ENCODE measurements at places on chromosomes 3 and 15.

DNA sequence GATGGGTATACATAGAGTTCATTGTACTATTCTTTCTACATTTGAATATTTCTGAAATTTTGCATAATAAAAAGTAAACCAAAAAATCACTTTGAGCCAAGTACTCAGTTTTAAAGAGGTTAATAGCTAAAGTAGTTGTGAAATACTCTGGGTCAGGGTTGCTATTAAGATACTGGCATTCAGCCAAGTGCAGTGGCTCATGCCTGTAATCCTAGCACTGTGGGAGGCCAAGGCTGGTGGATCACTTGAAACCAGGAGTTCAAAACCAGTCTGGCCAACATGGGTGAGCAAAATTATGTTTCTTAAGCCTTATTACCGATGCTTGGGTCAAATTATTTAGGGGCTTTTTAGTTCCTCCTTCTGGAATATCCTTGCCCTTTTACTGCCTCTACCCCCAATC, 122.0 kb upstream of the MELTF start:
- DNase-seq: no peak

DNA sequence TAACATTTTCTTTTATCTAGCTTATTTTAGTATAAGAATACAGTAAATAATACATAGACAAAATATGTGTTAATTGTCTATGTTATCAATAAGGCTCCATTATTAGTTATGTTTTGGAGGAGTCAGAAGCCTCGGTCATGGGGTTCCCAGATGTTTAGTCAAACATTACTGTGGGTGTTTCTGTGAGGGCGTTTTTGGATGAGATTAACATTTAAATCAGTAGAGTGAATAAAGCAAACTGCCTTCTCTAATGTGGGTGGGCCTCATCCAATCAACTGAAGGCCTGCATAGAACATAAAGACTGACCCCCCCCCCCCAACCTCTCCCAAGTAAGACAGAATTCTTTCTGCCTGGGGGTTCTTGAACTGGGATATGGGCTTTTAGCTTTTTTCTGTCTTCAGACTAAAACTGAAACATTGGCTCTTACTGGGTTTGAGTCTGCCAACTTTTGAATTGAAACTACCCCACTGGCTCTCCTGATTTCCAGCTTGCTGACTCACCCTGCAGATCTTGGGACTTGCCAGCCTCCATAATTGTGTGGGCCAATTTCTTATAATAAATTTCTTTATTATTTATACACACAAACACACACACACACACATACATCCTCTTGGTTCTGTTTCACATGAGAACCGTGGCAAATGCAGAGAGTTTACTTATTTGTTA, 192.0 kb downstream of the TPRG1 start:
- no peak for DNase-seq

- no peak for DNase-seq
These were observed 37.7 kb upstream of the GNB5 start for GRCh38 chr15:52228921-52229320.

GRCh38 chr3:33194303-33194702, 24.3 kb downstream of the SUSD5 start:
- DNase-seq: no peak

- DNase-seq: no peak
These were observed 995.5 kb downstream of the MCTP2 start for GRCh38 chr15:95226835-95227234.

DNA sequence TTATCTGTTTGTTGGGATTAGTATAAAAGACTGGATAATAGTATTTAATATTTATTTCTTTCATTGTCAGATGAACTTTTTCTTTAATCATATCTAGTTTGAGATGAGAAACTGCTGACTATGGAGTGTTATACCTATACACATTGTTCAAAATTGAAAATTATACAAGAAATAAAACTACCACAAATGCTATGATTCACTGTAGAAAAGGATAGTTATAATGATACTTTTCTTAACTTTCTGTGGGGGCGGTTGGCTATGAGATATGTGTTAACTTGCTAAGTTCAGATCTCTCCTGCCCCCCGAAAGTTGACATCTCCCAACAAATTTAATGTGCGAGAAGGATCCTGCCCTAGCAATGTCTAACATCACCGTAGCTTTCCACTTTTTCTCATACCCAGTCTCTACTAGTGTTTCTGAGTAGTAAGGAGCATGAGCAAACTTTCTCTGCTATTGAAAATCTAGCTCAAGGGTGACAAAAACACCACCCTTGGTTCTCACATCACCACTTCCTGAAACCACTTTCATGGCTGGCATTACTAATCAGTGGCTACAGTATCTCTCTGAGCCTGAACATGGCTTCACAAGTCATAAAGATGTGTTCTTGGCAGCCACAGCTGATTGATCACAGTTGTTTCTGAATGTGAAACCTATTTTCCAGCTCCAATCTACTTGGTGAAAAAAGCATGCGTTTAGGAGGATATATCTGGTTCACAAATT, 15.8 kb upstream of the SAMMSON start:
- DNase-seq: no peak

DNA sequence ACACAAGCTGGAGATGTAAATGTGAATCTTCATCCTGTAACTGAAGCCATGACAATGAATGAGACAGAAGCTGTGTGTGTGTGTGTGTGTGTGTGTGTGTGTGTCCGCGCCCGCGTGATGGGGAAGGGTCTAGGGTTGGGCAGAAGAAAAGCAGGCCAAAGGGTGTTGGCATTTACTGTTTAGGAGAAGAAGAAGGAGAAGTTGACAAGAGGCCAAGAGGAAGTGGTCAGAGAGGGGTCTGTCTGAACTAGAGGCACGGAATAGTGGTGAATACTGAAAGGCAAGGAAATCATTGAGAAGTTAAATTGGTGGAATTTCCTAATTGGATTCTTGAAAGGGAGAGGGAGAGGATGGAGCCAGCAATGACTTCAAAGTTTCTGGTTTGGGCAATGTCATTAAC, 5.6 kb upstream of the NCEH1 start:
- DNase-seq: no peak

DNA sequence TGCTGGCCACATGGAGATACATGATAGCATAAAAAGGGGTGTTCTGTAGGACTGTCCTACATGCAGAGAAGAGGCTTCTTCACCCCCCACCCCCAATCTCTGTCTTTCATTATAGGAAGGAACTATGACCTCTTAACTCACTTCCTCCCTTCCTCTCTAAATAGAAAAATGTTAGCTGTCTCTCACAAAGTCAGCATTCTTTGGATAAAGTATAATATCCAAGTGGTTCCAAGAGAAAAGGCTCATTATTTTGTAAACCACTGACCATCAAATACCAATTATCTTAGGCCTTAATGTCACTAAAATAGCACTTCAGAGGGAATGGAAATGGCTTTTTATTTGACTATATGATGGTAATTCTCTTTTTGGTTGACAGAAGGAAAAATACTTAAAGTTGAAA, 95.3 kb upstream of the SLC2A2 start:
- no peak for DNase-seq

DNA sequence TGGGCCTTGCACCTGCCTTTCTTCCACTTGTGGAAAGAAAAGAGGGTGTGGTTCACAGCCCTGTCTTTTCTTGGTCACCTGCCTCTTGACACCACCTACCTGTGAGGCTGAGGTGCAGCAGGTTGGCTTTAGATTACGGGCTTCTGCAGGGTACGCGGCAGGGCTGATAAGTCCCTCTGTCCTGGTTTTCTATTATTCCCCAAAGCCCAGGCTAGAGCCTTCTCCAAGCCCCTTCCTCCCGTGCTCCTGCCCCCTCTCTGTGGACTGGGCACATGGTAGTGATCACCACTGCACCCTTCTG, 44.8 kb upstream of the HACD2 start:
- DNase-seq: no peak

DNA sequence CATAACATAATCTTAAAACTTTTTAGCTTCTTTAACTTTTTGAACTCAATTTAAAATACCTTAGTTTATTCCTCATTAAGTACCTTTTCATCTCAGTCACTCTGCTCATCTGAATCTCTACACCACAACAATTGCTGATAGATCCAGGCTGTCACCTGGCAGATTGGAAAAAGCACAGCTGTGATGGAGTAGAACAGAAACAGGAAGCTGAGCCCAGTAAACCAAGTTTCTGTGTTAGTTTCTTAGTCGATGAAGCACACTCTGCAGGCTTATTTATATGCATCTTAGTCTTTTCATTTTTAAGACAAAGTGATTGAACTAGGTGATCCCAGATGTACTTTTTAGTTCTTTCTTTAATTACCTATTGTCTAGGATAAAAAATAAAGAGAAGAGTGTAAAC, 1398.0 kb upstream of the ALCAM start:
- no peak for DNase-seq

DNA sequence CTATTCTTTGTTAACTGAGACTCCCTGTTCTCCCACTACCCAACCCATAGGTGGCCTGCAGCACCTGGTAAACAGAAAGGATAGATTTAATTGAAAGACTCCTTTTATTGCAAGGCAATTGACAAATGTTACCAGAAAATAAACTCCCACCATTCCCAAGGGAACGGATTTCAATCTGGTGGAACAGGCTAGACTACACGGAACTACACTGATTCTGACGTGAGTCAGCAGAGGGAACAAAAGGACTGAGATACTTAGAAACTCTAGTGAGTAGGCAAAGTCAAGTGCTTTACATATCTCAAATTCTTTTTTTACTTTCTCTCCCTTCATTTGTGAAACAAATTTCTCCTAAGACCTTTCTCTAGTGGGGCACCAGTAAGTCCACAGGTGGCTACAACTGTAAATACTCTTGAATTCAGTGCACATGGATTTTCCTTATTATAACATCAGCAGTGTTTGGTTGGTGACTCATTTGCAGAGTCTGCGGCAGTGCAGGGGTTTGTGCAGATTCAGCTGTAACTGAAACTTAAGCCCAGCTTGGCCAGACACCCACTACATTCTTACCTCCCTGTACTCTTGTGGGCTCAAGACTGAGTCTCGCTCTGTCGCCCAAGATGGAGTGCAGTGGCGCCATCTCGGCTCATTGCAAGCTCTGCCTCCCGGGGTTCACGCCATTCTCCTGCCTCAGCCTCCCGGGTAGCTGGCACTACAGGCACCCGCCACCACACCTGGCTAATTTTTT, 34.3 kb upstream of the PLSCR2 start:
- DNase-seq: no peak

- no peak for DNase-seq
These were observed 35.8 kb upstream of the CTDSPL start for GRCh38 chr3:37825744-37826400.

DNA sequence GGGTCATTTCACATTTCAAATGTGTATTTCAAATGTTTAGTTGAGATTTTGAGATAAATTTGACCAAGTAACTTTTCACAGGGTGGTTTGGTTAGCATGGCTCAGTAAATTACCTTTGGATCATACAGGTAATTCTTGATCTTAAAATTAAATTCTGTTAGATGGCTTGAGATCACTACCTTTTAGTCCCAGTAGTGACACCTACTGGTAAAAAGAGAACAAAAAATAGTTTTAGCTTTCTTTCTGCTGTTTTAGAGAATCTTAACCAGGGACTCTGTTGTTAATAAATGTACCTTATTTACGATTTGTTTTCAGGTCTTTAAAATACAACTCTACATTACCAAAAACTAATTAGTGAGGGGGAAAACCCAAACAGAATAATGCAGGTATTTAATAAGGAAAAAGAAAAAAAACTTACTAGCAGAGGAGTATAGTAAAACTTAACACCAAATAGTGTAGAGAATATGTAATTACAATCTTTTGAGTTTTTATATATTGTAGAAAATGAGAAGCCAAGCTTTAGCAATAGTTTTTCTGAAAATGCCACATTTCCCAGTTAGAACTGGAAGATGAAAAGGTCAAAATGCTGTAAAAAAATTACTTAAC, 620.3 kb upstream of the AGTR1 start:
- DNase-seq: peak; percentile 11

- DNase-seq: no peak
These were observed 13.2 kb downstream of the IL1RAP start for GRCh38 chr3:190526787-190527762.

GRCh38 chr3:127368186-127369032, 80.6 kb upstream of the PRR20G start:
- no peak for DNase-seq

- no peak for DNase-seq
These were observed 872.4 kb downstream of the NAALADL2 start for GRCh38 chr3:175731543-175731942.

GRCh38 chr15:59958288-59958687, 45.8 kb upstream of the FOXB1 start:
- no peak for DNase-seq

DNA sequence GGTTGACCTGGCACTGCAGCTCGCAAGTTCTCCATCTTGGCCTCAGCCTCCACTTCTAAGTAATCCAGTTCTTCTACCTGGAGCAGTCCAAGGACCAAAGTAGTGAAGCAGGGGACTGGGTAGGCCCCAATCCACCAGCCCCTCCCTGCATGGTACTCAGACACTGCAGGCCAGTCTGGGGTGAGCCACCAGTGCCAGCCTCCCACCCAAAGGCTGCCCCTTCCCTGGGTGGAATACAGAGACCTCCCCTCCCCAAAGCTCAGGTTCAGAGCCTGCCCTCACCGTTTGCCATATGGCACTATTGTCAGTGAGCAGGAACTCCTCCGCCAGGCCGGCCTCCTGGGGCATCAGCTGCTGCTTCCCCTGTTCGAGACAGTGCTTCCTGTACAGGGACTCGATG, 10.8 kb downstream of the POLG start:
- DNase-seq: no peak

DNA sequence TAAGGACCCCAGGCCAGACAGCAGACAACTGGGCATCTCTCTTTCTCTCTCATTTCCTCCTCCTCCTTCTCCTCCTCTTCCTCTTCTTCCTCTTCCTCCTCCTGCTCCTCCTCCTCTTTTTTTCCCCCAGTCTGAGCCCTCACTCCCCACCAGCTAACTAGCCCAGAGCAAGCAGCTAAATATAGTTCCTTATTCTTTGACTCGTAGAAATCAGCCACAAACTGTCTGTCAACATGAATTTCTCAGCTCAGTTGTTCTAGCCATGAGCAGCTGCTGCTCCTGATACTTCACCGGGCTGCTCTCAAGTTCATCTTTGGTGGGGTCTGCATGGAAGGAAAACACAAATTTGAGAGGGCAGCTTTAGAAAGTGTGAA, 19.2 kb upstream of the LOXL1 start:
- DNase-seq: no peak

- no peak for DNase-seq
These were observed 49.9 kb downstream of the LINGO1 start for GRCh38 chr15:77582763-77583162.

- no peak for DNase-seq
These were observed 89.6 kb downstream of the GMPS start for GRCh38 chr3:155960060-155960459.

- no peak for DNase-seq
These were observed 526.5 kb downstream of the UNC13C start for GRCh38 chr15:54504695-54505094.

- no peak for DNase-seq
These were observed 192.5 kb upstream of the LINGO1 start for GRCh38 chr15:77825252-77825542.

DNA sequence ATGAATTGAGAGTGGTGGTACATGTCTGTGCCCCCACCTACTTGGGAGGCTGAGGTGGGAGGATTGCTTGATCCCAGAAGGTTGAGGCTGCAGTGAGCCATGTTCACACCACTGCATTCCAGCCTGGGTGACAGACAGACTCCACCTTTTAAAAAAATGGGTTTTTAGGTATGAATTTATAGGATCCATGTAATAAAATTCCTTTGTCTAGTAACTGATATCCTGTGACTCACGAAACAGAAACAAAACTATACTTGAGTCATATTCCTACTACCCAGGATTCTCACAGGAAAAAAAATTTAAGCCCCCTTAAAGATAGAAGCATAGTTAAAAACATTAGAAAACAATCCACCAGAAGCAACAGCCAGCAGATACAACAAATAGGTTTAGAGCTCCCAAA, 10.0 kb upstream of the CRTC3 start:
- no peak for DNase-seq

- no peak for DNase-seq
These were observed 244.1 kb upstream of the TBL1XR1 start for GRCh38 chr3:177441276-177441812.

GRCh38 chr3:106758459-106758858, 618.8 kb upstream of the CCDC54 start:
- no peak for DNase-seq
